ENCODE measurements at places on chromosomes 4 and X. TPM values are rescaled to one million over a fixed set of nuclear protein-coding genes. Genes with fewer than 3 reads are reported as not detected.

Gene PABPC1L2B
- not detected for total RNA-seq

Gene IL1RAPL1
- 3.1 TPM for total RNA-seq

DNA sequence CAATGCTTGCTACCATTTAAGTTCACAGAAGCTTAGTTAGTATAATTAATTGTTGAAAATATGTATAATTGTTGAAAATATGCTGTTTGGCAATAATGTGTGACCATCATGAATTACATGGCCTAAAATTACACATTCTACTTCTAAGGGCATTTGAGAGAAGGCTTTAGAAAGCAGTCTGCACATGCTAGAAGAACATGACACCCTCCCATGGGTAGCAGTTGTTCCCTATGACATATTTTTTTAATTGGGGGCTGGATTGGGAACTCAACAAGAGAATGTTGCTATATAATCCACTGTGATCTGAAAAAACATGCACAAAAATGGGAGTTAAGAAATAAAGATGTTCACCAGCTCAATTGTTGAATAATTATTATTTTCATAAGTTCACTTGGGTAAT is 331.4 kb downstream of the ARHGAP24 start:
- no peaks in the 10 kb centered on the region for H3K27me3 ChIP-seq
- no peak overlapping the region for H3K4me3 ChIP-seq
- peaks cover 37% of the 10 kb centered on the region for H3K4me1 ChIP-seq
- H3K36me3 ChIP-seq: no peaks in the 10 kb centered on the region

- H3K36me3 ChIP-seq: no peaks in the 10 kb centered on the region
- H3K4me1 ChIP-seq: no peaks in the 10 kb centered on the region
- peak overlapping the region; percentile 12 for H3K4me3 ChIP-seq
- H3K27me3 ChIP-seq: no peaks in the 10 kb centered on the region
- peak; percentile 4 for DNase-seq
Observed at GRCh38 chrX:131734621-131735020, 190.7 kb downstream of the OR13H1 start.

Gene FTSJ1
- 20.2 TPM for total RNA-seq

- peaks cover 19% of the 10 kb centered on the region for H3K4me1 ChIP-seq
- no peak for DNase-seq
Observed at GRCh38 chrX:13090027-13090338, 45.6 kb upstream of the FAM9C start.

DNA sequence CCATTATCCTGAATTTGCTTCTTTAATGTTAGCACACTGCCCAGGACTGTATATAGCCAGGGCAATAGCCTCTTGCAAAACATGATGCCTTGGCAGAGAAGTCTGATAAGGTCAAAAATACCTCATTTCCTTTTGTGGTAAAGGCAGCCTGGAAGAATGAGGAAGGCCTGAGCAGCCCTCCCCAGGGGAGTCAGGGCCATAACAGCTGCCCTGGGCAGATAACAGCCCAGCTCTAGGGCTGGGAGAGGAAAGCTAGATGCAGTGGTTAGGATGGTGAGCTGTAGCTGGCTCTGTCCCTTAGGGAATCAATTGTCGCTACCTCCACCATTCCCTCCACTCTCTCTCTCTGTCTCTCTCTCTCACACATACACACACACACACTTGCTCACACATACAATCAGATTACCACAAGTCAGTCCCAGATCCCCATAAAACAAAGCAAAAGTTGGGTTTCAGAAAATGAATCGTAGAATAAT is 29.2 kb downstream of the EFHC2 start:
- H3K4me3 ChIP-seq: no peak overlapping the region
- no peaks in the 10 kb centered on the region for H3K4me1 ChIP-seq
- H3K27ac ChIP-seq: peak overlapping the region; percentile 58
- no peaks in the 10 kb centered on the region for H3K27me3 ChIP-seq

Gene TAF7L
- total RNA-seq: not detected

Gene CCNB3
- total RNA-seq: 0.42 TPM

Gene RAB9B
- 39.3 TPM for total RNA-seq

DNA sequence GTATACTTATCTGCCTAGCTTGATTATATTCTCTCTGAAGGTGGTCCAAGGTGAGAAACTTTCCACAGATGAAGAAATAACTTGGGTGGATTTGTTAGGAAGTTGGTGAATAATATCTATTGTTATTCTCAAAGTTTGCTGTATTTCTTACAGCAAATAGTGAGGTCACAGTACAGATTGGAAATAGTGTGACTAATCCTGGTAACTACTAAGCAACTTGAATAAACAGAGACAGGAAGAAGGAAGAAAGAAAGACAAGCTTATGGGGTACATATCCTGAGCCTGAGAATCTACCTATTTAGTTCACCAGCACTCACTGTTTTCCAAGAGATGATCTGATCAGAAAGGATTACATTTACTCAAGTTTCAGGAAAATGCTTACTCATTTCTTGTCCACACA is 1416.1 kb downstream of the RPA4 start:
- no peak overlapping the region for H3K27ac ChIP-seq
- no peak overlapping the region for H3K4me3 ChIP-seq
- H3K27me3 ChIP-seq: no peaks in the 10 kb centered on the region
- no peak for DNase-seq
- no peaks in the 10 kb centered on the region for H3K36me3 ChIP-seq

Gene ZAR1
- not detected for total RNA-seq

Gene NPNT
- total RNA-seq: 1.7 TPM

DNA sequence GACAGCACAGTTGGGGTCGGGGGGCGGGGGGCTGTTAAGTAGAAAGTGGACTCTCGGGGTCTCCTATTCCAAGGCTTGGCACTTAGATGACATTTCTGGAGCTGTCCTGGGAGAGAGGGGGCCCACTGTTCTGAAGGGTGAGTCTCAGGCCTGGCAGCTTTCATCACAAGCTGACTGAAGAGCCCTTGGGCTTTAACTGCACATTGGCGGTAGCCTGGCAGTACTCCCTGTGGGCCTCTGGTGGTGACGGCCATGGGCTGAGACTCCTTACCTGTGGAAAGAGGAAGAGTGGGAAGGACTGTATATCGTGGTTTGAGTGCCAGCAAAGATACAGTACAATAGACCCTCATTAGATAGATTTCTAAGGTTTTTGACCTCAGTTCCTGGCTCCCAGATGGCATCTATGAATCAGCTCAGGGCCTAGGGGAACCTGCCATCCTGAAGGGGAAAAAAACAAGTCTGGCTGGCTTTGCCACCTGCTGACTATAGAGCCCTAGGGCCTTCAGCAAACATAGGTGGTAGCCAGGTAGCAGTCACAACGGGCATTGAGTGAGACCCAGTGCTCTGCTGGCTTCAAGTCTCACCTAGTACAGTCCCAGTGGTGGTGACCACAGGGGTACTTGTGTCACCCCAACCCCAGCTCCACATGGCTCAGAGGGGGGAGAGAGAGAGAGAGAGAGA is 87.9 kb downstream of the ANKRD17 start:
- H3K27me3 ChIP-seq: no peaks in the 10 kb centered on the region
- no peak for DNase-seq
- no peak overlapping the region for H3K27ac ChIP-seq

DNA sequence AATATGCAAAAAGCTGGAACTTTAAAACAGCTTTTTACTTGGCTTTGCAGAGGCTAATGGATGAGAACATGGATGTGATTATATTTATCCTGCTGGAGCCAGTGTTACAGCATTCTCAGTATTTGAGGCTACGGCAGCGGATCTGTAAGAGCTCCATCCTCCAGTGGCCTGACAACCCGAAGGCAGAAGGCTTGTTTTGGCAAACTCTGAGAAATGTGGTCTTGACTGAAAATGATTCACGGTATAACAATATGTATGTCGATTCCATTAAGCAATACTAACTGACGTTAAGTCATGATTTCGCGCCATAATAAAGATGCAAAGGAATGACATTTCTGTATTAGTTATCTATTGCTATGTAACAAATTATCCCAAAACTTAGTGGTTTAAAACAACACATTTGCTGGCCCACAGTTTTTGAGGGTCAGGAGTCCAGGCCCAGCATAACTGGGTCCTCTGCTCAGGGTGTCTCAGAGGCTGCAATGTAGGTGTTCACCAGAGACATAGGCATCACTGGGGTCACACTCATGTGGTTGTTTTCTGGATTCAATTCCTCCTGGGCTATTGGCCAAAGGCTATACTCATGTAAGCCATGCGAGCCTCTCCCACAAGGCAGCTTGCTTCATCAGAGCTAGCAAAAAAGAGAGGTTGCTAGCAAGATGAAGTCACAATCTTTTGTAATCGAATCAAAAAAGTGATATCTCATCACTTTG is 15.6 kb downstream of the TLR8 start:
- DNase-seq: no peak
- no peak overlapping the region for H3K27ac ChIP-seq
- H3K27me3 ChIP-seq: no peaks in the 10 kb centered on the region
- no peaks in the 10 kb centered on the region for H3K36me3 ChIP-seq

GRCh38 chrX:109190542-109190941 is 291.3 kb downstream of the GUCY2F start:
- H3K27ac ChIP-seq: no peak overlapping the region
- no peaks in the 10 kb centered on the region for H3K27me3 ChIP-seq
- no peaks in the 10 kb centered on the region for H3K4me1 ChIP-seq
- DNase-seq: no peak
- H3K36me3 ChIP-seq: no peaks in the 10 kb centered on the region

DNA sequence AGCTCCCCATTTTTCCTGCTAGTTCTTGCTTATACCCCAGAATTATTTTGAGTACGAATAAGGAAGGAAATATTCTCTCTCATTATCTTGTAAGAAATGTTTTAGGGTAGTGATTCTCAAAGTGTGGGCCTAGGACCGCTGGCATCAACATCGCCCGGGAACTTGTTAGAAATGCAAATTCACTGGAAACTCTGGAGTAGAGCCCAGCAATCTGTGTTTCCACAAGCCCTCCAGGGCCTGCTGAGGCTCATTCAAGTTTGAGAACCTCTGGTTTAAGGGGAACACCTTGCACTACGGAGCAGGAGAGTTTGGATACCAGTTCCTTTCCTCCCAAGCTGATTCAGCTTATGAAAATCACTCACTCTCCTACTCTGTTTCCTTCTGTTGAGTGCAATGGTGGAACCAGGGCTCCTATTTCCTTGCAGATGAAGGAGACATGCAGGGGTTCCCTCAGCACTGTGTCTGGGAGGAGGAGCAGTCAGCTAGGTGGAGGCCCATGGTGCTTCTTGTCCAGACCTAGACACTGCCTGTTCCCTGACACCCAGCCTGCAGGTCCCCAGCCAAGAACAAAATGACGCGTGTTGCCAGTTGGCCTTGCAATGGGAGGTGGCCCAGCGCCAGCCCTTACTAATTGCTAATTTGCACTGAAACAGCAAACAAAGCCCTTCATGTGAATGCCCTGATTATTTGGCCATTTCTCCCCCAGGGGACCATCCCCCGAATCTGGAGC is 68.5 kb downstream of the CYTL1 start:
- H3K4me3 ChIP-seq: no peak overlapping the region
- H3K36me3 ChIP-seq: no peaks in the 10 kb centered on the region
- H3K27ac ChIP-seq: no peak overlapping the region
- DNase-seq: no peak

DNA sequence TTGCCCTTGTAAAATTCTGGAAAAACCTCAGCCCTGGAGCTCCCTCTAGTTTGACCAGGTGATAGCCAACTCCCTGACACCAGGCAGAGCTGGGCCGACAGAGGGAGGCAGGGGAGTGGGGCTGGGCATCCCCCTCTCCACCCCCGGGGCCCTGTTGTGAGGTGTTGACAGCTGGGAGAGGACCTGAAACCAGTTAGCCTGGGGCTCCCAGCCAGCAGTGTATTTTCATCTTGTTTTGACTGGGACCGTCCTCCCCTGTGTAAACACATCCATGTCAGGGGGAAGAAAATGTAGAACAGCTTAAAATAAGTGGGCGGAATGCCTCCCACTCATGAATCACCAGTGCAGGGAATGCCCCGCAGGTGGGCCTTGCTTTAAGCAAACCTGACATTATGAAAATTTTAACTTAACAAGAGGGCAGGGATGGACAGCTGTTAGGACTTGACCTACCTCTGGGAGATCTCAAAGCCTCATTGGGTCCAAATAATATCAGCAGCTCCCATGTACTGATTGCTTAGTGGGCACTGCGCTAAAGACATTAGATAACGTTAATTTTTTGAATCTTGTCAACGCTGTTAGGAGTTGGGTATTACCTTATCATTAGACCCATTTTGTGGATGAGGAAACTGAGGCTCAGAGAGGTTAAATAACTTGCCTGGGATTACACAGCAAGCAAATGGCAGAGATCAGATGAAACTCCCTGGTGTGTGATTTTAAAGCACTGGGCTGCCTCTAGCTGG is 45.9 kb downstream of the TSC22D3 start:
- peaks cover 53% of the 10 kb centered on the region for H3K4me1 ChIP-seq
- H3K27ac ChIP-seq: peak overlapping the region; percentile 74
- no peak overlapping the region for H3K4me3 ChIP-seq
- H3K27me3 ChIP-seq: no peaks in the 10 kb centered on the region
- peak; percentile 56 for DNase-seq

DNA sequence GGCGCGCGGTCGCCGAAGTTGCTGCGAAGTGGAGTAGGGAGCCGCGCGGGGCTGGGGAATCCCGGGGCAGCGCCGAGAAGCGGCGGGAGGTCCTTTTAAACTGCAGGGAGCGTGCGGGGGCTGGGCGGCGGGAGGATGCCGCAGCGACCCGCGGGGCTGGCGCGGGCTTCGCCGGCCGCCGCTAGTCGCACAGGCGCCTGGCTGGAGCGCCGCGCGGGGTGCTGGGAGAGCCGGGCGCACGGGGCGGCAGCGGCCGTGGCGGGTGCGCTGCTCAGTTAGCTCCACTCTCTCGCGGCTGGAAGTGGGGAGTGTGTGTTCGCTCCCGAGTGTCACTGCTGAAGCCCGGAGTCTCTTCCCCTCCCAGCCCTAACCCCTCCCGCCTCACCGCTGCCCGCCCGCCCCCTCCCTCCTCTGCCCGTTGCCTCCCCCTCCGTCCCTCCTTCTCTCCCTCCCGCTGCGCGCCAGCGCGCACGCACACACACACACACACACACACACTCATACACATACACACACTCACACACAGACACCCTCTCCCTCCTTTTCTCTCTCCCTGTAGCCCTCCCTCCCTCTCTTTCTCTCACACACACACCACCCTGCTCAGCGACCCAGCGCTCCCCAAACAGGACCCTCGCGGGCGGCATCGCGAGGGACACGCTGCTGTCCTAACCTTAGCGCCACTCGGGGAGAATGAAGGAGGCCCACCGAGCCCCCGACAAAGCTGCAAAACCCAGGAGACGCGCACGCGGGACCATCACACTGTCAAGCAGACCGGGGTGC is at the start of gene NDNF:
Gene NDNF, minus strand, starts transcription at position 312 of the 780 bp plus-strand sequence. CDS start 26,698 bp downstream, outside the sequence.
- peaks cover 22% of the 10 kb centered on the region for H3K4me1 ChIP-seq
- peaks cover 16% of the 10 kb centered on the region for H3K27me3 ChIP-seq
- no peaks in the 10 kb centered on the region for H3K36me3 ChIP-seq
- H3K4me3 ChIP-seq: peak within 1 kb of the TSS; percentile 72
- peak within 1 kb of the TSS; percentile 70 for H3K27ac ChIP-seq

Gene PRDM8
- 1.9 TPM for total RNA-seq

Measured in heart right ventricle (tissue), 16 donors.